Motor neuron (in vitro differentiated cells): ENCODE measurements at places on chromosomes 4 and X.

GRCh38 chr4:52869196-52869595 lies 7.1 kb downstream of the RASL11B start:
- ATAC-seq = peak; percentile 81

DNA sequence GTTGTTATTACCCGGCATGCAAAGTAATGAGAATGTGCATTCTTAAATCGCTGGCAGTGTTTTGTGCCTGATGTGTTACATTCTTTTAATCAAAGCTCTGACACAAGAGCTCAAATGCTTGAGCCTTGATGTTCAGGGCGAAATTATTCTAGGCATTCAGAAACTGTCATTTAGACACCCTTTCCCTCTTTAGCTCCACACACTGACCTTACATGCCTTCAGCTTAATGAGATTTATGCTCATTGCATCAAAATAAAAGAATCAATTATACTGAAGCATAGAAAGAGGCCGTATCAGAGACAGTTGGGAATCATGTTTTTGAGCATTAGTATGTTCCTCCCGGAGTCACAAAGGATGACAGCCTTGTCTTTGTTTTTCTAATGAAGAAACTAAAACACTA lies 56.7 kb downstream of the FAM114A1 start:
- ATAC-seq = no peak

DNA sequence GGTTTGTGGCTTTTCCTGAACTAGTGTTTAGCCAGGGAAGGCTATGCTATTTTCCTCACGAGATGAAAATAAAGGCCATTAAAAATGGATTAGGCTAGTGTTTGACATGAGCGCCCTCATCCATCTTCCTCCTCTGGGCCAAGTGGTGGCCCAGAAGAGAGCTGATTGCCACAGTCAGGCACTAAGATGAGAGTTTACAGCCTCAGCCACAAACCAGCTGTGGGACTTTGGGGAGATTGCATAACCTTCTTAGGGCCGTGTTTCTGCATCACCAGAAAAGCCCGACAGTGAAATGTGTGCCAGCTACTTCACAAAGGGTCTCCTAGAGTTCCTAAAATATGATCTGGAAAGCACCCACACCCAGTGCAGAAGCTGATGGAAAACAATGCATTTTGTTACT lies 42.3 kb upstream of the LNX1 start:
- no peak for ATAC-seq

DNA sequence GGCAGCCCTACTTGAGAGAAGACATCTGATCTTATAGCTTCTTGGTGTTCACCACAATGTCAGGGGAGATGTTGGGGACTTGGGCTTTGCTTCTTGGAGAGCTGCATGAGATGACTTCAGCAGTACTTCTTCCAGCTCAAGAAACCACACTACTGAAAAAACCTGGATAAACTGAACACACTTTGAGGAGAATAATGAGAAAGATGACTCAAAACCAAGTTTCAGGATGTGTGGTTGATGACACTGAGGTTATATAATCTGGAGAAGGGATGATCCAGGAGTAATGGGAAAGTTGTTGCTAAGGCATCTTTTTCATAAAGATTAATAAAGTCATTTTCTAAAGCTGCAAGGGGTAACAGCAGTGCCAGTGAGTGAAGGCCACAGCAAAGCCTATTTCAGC lies 58.4 kb upstream of the PNPLA4 start:
- ATAC-seq = no peak

- no peak for ATAC-seq
Measured at GRCh38 chr4:93759506-93759905, 69.0 kb upstream of the ATOH1 start.

DNA sequence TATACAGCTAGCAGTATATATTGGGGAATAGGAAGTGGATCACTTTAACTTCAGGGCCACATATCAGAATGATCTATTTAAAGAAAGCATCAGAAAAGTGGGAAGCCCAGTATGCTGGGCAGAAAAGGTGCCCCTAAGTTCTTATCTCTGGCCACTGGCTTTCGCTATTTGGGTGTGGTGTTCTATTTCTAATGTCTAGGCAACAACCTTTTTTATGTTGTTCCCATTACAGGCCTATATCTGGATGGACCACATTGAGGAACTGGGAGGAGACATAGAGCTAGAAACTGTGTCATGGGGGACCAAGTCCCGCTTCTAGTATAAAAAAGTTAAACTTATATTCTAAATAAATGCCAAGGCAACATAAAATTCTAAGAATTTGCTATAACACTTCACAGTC lies 935.6 kb downstream of the PDHA2 start:
- ATAC-seq = no peak

DNA sequence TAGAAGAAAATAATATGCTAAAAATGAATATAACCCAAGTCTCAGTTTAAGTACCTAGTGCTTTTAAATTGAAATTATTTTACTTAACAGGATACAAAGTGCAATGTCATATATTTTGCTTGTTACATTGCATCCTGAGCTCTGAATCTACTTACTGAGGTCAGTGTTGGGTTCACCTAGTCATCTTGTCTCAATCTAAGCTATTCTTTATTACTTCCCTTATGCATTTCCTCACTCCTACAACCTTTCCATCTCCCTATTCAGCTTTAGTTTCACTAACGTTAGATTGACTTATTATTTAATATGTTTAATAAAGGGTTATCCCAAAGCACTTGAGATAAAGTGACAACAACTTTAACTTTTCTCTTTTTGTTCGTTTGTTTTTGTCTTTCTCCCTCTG lies 483.7 kb downstream of the FSTL5 start:
- ATAC-seq = no peak
